ENCODE measurements at places on chromosomes 5 and 9.

- no peak for DNase-seq
These were observed 573.9 kb downstream of the KIF4B start for GRCh38 chr5:155587458-155587857.

DNA sequence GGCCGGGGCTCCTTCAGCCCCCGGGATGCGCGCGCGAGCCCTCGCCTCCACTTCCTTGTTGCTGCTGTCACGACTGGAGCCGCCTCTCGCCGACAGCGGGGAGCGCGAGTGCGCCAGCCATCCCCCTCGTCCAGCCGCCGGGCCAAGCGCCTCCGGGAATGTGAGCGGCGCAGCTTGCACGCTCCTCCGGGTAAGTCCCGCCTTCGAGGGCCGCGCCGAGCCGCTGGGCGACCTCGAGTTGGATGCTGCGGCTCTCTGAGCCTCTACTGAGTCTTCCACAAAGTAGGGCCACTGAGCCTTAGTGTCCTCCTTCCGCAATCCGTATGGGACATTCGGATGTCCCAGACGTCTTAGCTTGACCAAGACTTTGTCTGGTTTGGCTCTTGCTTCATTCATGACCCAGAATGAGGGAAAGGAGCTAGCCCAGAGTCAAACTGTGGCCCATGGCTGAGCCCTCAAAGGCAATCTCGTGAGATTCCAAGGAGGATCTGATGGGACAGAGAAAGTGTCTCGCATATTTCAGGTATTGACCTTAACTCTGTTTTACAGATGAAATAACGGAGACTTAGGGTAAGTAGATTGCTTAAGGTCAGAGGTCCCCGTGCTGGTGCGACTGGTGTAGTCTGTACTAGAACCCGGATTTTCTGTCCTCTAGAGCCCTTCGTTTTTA lies 586 bp downstream of the HMGXB3 start:
- no peak for DNase-seq

GRCh38 chr9:124415852-124416484 lies 726 bp upstream of the PSMB7 start:
- no peak for DNase-seq

GRCh38 chr5:17346811-17347210 lies 129.4 kb downstream of the BASP1 start:
- no peak for DNase-seq

DNA sequence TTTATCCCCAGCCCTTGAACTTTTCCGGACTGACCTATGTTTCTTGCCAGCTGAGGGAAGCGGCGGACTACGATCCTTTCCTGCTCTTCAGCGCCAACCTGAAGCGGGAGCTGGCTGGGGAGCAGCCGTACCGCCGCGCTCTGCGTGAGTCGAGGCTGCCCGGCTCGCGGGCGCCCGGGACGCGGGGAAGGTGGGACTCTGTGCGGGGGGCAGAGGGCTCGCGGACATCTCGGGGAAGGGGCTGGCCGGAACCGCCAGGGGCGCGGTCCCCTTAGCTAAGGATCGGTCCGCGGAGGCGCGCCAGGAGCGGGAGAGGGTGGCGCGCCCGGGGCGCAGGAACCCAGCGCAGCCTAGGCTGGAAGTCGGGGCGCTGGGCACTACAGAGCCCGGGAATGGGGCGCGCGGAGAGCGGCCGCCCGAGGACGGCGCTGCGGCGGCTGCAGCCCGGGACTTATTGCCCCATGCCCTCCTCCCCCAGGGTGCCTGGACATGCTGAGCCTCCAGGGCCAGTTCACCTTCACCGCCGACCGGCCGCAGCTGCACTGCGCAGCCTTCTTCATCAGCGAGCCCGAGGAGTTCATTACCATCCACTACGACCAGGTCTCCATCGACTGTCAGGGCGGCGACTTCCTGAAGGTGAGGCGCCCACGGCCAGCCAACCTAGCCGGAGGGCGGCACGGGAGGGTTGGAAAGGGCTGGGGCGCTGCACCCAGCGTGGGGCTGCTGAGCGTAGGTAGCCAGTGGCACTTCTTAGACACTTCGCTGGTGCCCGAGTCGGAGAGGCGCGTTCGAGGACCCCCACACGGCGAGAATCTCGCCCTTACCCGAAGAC lies 922 bp downstream of the CRHBP start:
- DNase-seq = no peak

- DNase-seq = no peak
These were observed 550.1 kb upstream of the ZNF462 start for GRCh38 chr9:106312906-106313305.

GRCh38 chr9:77194423-77194822 lies 17.1 kb downstream of the VPS13A start:
- no peak for DNase-seq

- no peak for DNase-seq
These were observed 446.4 kb downstream of the RASEF start for GRCh38 chr9:82616545-82616944.

DNA sequence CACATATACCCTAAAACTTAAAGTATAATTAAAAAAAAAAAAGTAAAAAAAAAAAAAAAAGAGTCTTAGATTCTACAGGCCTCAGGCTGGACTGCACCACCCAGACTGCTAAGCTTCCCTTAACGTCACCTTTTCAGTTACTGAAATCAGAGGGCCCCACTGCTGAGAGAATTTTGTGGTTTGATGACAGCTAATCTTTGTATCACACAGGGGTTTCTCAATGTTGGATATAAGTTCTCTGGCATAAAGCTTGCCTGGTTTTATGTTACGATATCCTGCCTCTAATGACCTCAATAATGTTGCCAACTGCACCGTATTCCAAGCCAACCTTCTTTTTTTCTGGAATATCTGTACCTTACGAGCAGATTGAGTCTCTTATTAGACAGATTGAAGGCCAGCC lies 43.1 kb upstream of the C6 start:
- DNase-seq = no peak

- no peak for DNase-seq
These were observed 105.5 kb upstream of the TSLP start for GRCh38 chr5:110965773-110966581.

DNA sequence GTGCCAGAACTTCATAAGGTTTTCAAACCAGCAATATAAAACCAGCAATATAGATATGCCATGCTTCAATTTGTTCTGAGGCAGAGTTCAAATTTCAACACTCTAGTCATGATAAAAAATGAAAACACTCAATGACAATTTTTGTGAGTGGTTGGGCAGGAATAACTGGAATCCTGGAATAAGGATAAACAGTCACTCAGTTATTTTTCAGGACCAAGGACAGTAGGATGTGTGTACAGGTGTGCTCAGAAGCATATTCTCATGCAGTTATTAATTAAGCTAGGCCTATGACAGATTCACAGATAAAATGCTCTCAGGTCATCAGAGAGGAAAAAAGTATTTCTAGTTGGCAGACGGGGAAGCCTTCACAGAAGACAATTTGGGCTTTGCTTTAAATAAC lies 117.3 kb upstream of the PPP2R2B start:
- no peak for DNase-seq

GRCh38 chr9:17052626-17053025 lies 82.2 kb upstream of the CNTLN start:
- DNase-seq = no peak

- no peak for DNase-seq
These were observed 1.7 kb downstream of the TLE1 start for GRCh38 chr9:81687521-81688261.

DNA sequence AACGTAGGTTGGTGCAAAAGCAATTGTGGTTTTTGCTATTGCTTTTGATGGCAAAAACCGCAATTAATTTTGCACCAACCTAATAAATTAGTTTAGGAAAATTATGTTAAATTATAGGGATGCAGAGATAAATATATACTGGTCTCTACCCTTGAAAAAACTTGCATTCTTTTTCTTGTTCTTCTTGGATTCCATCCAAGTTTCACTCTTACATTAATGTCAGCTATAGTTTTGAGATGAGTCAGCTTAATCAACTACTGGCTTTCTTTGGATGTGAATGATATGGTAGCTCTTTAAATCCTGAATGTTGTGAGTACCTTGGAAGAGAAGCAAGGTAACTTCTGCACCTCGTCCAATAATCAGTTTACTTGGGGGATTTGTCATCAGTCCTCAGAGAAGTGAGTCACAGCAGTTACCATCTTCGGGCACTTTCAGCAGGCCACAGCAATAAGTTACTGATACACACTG lies 549.0 kb upstream of the ZNF608 start:
- DNase-seq = no peak

GRCh38 chr9:31078175-31078574 lies 1306.3 kb upstream of the ACO1 start:
- DNase-seq = no peak

DNA sequence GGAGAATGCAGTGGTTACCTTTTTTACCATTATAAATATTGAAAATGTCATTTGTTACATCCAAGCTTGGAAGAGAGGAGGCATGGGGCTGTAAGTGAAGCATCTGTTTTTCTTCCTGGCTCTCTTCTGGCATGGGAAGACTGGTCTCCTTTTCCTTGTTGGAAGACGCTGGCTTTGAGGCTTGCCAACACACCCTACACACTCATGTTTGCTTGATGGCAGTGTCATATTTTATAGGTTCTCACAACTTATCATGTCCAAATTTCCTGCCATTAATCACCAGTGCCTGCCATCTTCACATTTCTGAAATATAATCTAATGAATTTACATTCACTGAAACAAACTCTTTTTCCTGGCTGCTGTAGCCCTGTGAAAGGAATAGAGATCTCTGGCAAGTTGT lies 252.9 kb downstream of the MAN2A1 start:
- no peak for DNase-seq

DNA sequence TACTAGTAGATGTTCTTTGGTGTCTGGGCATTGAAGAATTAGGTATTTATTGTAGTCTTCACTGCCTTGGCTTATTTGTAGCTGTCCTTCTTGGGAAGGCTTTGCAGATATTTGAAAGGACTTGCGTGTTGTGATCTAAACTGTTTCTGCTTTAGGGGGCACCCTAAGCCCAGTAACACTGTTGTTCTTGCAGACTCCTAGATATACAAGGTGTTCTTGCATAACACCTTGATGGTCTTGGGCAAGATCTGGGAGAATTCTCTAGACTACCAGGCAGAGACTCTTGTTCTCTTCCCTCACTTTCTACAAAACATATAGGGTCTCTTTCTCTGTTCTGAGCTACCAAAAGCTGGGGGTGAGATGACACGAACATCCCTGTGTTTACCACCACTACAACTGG lies 179.1 kb downstream of the FAM170A start:
- DNase-seq = no peak

DNA sequence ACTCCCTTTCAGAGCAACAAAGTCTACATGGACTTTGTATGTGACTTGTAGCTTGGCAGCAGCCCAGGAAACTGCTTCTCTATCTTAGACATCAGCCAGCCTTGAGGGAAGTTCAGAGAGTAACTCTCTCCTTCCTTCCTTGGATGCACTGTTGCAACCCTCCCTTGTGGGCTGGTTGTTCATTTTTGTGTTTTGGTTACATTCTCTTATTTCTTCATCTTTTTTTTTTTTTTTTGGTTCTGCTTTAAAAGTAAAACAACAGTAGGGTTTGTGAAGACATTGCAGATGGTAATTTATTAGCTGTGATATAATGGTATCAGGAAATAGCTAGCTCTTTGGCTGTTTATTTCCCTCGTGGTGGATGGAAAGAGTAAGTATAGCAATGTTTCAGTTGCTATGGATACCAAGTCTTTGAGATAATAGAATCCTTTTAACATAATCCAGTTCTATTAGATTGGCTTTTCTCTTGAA lies 97.9 kb upstream of the MAMDC2 start:
- no peak for DNase-seq

DNA sequence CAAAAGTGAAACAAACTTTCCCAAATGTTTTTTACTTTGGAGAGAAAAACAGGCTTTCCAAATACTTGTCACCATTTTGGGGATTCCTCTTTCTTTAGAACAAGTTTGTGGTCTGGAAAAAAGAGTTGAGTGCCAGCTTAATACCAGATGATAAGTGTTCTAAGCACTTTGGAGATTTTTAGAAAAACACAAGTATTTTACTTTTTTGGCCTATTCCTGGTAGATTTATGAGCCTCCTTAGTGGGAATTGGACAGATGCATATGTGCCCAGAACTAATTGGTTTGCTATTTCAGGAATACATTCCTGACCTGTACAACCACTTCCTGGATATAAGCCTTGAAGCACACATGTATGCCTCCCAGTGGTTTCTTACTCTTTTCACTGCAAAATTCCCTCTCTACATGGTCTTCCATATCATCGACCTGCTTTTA lies 40.5 kb downstream of the GPR21 start:
- no peak for DNase-seq

DNA sequence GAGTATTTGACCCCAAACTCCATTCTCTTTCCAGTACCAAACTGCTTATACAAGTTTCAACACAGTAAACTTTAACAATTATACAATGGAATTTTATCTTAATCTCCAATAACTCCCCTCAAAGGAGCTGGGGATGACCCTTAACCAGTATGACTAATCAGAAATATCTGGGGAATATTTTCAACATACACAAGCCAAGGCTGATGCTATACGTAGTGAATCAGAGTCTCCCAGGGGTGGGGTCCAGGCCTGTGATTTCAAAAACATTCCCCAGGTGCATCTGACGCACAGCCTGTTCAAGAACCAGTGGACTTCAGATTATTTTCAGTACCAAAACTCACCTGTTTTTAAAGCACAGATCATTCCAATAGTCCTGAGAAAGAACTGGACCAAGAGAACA lies 11.8 kb upstream of the SEMA5A start:
- no peak for DNase-seq

- DNase-seq = no peak
These were observed 198.3 kb upstream of the TBC1D2 start for GRCh38 chr9:98453589-98454311.

- DNase-seq = no peak
These were observed 34.2 kb upstream of the IL7R start for GRCh38 chr5:35822511-35822910.

DNA sequence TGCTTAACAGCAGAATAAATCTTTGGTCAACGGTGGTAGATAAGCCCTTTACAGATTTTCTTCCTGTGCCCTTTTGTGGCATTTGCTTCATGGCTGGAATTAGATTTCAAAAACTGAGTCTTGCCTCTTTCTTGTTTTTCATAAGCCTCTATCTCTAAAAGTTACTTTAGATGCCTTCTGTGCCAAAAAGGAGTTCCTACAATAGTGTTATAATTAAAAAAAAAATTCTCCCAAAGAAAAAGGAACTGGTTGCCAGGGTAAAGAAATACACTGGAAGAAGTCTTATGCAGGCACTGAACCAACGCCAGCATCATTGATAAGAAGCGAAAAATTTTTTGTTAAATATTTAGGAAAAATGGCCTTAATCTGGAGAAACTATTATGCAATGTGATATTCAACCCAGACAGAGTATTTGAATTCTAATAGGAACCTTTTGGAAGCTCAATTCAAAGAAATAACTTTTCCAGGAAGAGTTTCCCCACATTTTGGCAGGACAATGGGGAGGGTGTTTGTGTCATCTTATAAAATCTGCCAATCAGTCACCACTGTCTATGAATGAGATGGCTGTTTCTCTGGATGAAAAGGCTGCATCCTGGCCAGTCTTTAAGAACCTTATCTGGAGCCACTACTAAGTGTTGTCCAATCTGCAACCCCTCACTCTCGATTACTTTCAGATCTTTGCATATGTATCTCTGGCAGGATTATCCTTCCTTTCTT lies 608.1 kb downstream of the PDE4D start:
- DNase-seq = no peak

DNA sequence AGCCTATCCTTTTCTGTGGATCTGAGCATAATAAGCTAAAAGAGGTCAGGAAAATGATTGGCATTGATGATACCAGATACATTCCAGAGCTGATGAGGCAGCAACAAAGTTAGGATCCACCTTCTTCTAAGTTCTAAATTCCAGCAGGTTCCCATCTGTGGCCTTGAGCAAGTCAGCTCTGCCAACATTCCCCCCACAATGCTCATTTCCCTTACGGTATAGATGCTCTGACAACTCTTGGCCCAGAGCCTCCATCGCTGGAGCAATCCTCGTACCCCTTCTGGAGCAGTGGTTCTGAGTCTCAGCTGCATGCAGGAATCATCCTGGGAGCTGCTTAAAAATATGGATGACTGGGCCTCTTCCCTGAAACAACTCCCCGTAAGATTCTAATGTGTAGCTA lies 78.1 kb downstream of the MED27 start:
- no peak for DNase-seq
